ENCODE measurements at places on chromosomes 4 and X. TPM values are rescaled to one million over a fixed set of nuclear protein-coding genes. Genes with fewer than 3 reads are reported as not detected.

Gene CDS1
- 0.17 TPM for polyA plus RNA-seq

Gene KIT
- not detected for polyA plus RNA-seq

Gene TREX2
- polyA plus RNA-seq = 1.2 TPM

Gene TCEAL2
- polyA plus RNA-seq = 0.95 TPM

Gene PCDH19
- polyA plus RNA-seq = not detected

Gene LNX1
- polyA plus RNA-seq = 0.32 TPM

Gene GYPB
- not detected for polyA plus RNA-seq

Gene UTP14A
- 17.0 TPM for polyA plus RNA-seq

Gene HPSE
- polyA plus RNA-seq = 2.9 TPM

Gene POU3F4
- polyA plus RNA-seq = not detected

Gene GATA1
- polyA plus RNA-seq = not detected

Gene BTK
- polyA plus RNA-seq = 0.20 TPM

Gene USP17L17
- not detected for polyA plus RNA-seq

Gene GPR173
- polyA plus RNA-seq = 0.49 TPM

Gene F11
- not detected for polyA plus RNA-seq

Gene GUCY2F
- polyA plus RNA-seq = not detected

Gene BMX
- not detected for polyA plus RNA-seq

Gene RGN
- not detected for polyA plus RNA-seq

Gene APLN
- polyA plus RNA-seq = not detected

Gene AASDH
- polyA plus RNA-seq = 31.4 TPM

Gene TLL1
- polyA plus RNA-seq = not detected

Gene NEIL3
- not detected for polyA plus RNA-seq

Gene SSX2B
- not detected for polyA plus RNA-seq

Gene AFF2
- 0.24 TPM for polyA plus RNA-seq

Gene KCNE5
- not detected for polyA plus RNA-seq

Gene CACNA1F
- polyA plus RNA-seq = not detected

Gene SHOX
- polyA plus RNA-seq = not detected

Gene SUPT20HL1
- polyA plus RNA-seq = not detected

Gene MCF2
- 0.13 TPM for polyA plus RNA-seq

Gene PDE6B
- polyA plus RNA-seq = 21.5 TPM

Gene FDCSP
- polyA plus RNA-seq = not detected

Gene CT45A2
- not detected for polyA plus RNA-seq

Gene NWD2
- polyA plus RNA-seq = not detected

Gene ALB
- not detected for polyA plus RNA-seq

Gene CXorf65
- not detected for polyA plus RNA-seq

Gene NXF3
- polyA plus RNA-seq = not detected

Gene MAGEB4
- not detected for polyA plus RNA-seq

Gene USP9X
- 20.0 TPM for polyA plus RNA-seq

Gene SLITRK4
- not detected for polyA plus RNA-seq

Gene WFS1
- polyA plus RNA-seq = 4.7 TPM

Gene PCDH11X
- polyA plus RNA-seq = not detected

Gene GPAT3
- 1.6 TPM for polyA plus RNA-seq

Gene FAM184B
- 0.13 TPM for polyA plus RNA-seq

Gene MAP3K15
- not detected for polyA plus RNA-seq

Gene NAAA
- polyA plus RNA-seq = 87.9 TPM

Gene ANOS1
- polyA plus RNA-seq = not detected

Gene TCEAL5
- not detected for polyA plus RNA-seq

Gene LRP2BP
- polyA plus RNA-seq = 0.16 TPM

Gene NXF2
- polyA plus RNA-seq = not detected

Gene ZXDB
- polyA plus RNA-seq = 6.2 TPM

Gene PF4V1
- not detected for polyA plus RNA-seq

Gene ADH1B
- not detected for polyA plus RNA-seq

Gene SOD3
- polyA plus RNA-seq = not detected

Gene NLGN4X
- polyA plus RNA-seq = not detected

Gene TMPRSS11F
- not detected for polyA plus RNA-seq

Gene MAGED4
- polyA plus RNA-seq = 1.5 TPM

Gene AGTR2
- polyA plus RNA-seq = not detected

Gene GRID2
- not detected for polyA plus RNA-seq

Gene FHDC1
- polyA plus RNA-seq = not detected

Gene SH3TC1
- 6.5 TPM for polyA plus RNA-seq
